ENCODE measurements at places on chromosomes 1 and 21. TPM values are rescaled to one million over a fixed set of nuclear protein-coding genes. Genes with fewer than 3 reads are reported as not detected.

The FLG2 gene
- not detected for total RNA-seq

The CAMK1G gene
- not detected for total RNA-seq

The COL6A2 gene
- total RNA-seq, result 76.6 TPM

The IL19 gene
- total RNA-seq, result not detected

The SLC44A5 gene
- total RNA-seq, result 4.8 TPM

The S100A12 gene
- total RNA-seq, result 0.64 TPM

The NEXN gene
- total RNA-seq, result 415 TPM

The ANXA9 gene
- not detected for total RNA-seq

The KCNA2 gene
- 1.5 TPM for total RNA-seq

The CD53 gene
- 4.2 TPM for total RNA-seq

The ARL8A gene
- 85.9 TPM for total RNA-seq

The TEX38 gene
- not detected for total RNA-seq

The AADACL4 gene
- total RNA-seq, result not detected

The VHLL gene
- not detected for total RNA-seq

The LIPI gene
- not detected for total RNA-seq

The F3 gene
- 99.0 TPM for total RNA-seq

The C1orf167 gene
- total RNA-seq, result 5.4 TPM

The SLC35A3 gene
- total RNA-seq, result 5.3 TPM

The CELA3A gene
- 3.6 TPM for total RNA-seq

The PPIAL4G gene
- total RNA-seq, result not detected

The MSH4 gene
- total RNA-seq, result 0.59 TPM

The RIPK4 gene
- not detected for total RNA-seq

The TFF1 gene
- total RNA-seq, result not detected

The PRAMEF20 gene
- total RNA-seq, result not detected

The KRTAP19-5 gene
- total RNA-seq, result not detected
